Common myeloid progenitor, CD34-positive (primary cell): ENCODE measurements at places on chromosomes 4 and X.

DNA sequence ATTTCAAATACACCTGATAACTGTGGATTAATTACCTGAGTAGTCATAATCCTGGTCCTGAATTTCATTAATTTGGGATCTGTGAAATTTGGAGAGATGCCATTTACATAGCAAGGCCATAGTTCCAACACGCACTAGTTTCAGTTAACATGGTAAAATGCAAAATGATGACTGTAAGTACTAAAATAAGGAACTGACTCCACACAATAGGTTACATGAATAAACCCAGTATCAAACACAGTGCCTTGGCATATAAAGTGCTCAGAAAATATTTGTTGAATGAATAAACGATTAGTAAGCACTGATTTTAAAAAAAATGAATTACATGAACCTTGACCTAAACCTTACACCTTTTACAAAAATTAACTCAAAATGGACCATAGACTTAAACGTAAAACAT, 9.0 kb downstream of the FBXO8 start:
- no peak for DNase-seq

- peak; percentile 72 for DNase-seq
Observed at GRCh38 chrX:150569155-150569477, 695 bp downstream of the MTM1 start.

GRCh38 chrX:106726485-106727437, at the start of gene RNF128:
RNF128 (plus strand) TSS chrX:106726701; CDS start chrX:106726914, 213 bp downstream.
- DNase-seq = peak; percentile 51

DNA sequence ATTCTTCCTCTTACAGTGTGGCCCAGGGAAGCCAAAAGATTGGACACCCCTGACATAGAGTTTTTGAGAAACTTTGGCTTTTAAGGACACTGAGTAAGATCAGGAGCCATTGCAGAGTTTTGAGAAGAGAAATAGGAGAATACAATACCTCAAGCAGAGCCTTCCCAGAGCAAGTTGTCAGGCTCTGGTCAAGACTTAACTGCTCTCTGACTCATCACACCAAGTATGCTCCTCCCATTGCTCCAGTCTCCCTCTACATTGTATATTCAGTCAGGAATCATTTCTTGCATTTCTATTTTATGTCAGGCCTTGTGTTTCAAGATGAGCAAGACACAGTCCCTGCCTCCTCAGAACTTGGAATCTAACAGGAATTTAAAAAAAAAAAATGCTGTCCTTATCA, 176.4 kb upstream of the FMR1 start:
- DNase-seq = no peak

GRCh38 chrX:102652031-102652688, 877 bp downstream of the GPRASP1 start:
- DNase-seq = peak; percentile 52

DNA sequence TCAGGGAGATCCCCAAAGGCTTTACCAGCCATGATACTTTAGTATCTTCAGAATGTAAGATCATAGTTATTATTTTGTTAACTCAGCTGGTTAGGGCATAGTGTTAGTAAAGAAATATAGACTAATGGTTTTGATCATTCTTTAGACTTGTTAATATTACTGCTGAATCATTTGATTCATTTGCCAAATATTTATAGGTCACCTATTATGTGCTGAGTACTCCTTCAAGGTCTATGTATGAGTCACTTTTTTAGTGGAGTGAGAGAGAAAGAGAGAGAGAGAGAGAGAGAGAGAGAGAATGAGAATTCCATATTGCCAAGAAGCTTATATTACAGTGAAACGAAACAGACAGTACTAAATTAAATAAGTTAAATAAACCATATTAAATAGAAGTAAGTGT, 110.3 kb downstream of the UBE2NL start:
- DNase-seq = no peak

DNA sequence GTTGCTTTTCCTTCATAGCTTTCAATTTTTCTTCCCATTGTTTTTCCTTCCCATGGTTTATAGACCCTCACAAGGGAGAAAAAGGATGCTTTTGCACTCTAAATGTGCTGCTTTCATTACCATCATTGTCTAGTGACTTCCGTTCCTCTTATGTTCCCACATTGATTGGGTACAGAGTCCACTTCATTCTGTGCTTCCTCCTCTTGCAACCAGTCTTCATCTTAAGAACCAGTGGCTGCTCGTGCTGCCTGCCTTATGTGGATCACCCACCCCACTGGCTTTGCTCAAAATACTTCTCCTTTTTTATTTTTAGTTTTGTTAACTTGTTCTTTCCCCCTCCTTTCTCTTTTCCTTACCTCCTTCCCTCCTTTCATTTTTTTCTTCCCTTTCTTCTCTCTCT, 76.5 kb upstream of the BOD1L1 start:
- no peak for DNase-seq

- peak; percentile 85 for DNase-seq
Observed at GRCh38 chr4:123350191-123350544, 46.4 kb upstream of the SPRY1 start.

DNA sequence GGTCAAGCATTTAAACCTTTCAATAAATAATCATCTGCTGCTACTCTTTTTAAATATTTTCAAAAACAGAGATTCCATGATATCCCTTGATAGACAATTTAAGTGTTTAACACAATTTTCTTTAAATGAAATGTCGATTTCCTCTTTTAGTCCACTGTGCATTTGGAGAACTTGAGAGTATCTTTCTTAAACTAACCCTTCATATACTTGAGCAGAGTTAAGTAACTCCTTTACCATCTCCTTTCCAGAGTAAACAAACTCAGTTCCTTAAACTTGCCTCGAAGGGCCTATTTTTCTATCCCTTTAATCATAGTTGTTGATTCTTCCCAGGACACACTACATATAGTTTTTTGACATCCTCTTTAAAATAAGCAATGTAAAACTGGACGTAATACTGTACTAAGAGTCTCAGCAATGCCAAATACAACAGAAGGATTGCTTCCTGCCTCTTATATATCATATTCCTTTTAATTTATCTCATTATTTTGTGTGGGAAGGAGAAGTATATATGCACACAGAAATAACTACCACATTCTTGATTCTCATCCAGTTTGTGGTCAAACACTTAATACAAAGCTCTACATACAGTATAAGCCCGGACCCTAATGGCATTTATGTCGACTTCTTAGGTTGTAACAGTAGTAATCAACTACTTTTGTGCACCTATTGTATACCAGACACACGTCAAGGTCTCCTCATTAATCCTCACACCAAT, 22.8 kb downstream of the RAB28 start:
- no peak for DNase-seq

DNA sequence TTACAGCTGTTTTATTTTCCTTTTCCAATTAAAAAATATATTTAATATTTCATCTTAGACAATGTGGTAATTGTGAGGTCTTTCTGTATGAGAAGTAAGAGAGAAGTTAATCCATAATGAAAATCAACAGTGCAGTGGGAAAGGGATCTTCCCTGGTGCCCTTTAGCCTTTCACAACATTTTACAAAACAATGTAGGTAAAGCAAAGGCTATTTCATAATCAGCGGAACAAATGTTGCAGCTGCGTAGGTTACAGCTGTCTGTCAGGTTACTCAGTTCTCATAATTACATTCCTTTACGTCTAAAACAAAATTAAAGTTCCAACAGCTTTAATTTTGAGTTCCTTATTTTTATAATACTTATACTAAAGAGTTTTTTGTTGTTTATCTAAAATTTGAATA, 22.8 kb upstream of the VCX3A start:
- no peak for DNase-seq

DNA sequence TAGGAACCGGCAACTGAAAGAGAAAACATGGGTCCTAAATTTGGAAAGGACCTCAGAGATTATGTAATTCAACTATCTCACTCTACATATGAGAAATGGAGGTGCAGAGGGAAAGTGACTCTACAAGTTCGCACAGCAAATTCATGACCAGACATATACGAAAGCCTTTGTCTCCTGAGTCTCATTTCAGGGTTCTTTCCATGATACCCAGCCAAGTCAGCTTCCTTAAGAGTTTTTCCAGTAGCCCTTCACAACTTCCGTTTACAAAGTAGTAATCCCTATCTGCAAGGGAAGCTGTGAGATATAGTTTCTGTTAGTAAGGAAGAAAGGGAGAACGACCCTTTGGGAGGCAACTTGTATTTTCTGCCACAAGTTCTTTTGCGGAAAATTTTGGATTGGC, 110.6 kb downstream of the TEX13A start:
- no peak for DNase-seq

DNA sequence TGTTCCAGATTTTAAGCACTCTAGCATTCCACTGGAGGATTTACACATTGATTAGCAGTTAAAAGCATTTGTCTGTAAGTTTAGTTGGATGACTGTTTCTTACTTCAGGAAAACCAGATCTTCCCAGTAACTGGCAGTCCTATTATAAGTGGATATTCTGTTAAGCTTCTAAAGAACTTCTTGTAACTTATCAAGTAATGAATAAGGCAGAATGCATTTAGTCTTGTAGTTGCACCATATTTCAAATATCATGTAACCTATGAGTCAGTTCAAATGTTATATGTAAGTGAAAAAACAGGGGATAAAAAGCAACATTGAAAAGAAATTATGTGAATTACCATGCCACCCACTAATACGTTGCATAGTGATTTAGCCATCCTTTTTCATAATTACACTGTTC, 30.2 kb upstream of the TENM3 start:
- DNase-seq = no peak

DNA sequence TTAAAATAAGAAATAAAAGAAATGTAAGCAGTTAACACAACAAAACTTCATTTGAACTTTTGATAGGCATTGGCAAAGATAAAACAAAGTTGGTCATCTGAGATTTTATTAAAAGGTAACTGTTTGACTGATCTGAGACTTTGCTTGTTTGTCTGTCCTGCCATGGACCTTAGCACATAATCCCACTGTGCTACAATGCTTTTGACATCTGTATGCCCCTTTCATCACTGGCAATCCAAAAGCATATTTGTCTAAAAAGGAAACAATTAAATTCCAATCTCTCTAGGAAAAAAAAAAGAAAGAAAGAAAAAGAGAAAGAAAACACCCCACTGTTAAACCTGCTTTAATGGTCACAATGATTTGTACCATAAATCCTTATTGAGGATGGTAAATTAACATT, 231.0 kb downstream of the DACH2 start:
- DNase-seq = no peak

- DNase-seq = no peak
Observed at GRCh38 chr4:2168469-2169319, 73.2 kb downstream of the HAUS3 start.

DNA sequence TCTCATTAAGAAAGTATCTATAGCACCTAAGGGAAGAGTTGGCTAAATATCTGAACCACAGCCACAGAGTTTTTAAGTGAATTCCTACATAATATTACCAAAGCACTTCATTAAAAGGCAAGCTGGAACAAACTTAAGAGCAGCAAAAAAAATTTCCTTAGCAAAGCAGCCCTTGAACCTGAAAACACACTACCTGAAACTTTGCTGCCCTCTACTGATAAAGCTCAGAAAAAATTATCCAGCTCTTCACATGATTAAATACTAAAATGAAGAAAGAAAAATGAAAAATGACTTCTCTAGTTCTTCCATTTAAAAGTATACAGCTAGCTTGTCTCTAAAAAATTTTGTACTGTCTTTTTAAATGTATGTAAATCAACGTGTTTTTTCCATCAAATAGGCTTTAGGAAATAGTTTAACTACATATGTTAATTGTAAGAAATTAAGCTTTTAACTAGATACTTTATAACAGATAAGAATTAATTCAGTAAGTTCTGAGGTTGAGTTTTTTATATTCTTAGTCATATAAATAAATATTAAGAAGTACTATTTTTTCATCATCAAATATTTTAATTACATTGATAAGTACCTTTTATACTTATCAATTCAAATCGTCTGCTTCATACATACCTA, 156.1 kb downstream of the STPG2 start:
- DNase-seq = peak; percentile 22

GRCh38 chr4:176435901-176436292, 116.1 kb downstream of the SPCS3 start:
- DNase-seq = no peak

GRCh38 chr4:48184882-48185281, 50.8 kb upstream of the TXK start:
- no peak for DNase-seq

GRCh38 chrX:138519296-138519695, 192.2 kb downstream of the FGF13 start:
- no peak for DNase-seq

GRCh38 chr4:36325499-36325898, 44.1 kb downstream of the DTHD1 start:
- DNase-seq = peak; percentile 85

- DNase-seq = no peak
Observed at GRCh38 chr4:4861390-4862018, 2.0 kb downstream of the MSX1 start.

- no peak for DNase-seq
Observed at GRCh38 chrX:111830571-111830970, 45.4 kb upstream of the TRPC5OS start.

DNA sequence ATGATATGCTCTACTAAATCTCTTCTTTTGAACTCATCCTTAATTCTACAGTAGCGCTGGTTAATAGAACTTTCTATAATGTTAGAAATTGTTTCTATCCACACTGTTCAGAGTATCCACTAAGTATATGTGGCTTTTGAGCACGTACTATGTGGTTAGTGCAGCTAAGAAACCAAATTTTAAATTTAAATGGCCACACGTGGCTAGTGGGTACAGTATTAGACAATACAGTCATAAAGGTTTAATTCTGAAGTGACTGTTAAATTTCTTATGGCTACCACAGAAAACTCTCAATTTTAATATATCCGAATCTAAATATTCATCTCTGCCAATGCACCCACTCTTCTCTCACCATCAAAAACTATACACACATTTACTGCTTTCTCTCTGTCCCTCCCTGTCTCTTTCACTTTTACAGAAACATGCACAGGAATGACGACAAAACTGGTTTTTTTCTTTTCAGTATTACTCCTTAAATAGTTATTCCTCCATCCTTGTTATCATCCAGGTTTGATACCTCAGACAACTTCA, 583.9 kb downstream of the KCTD8 start:
- DNase-seq = no peak

- peak; percentile 90 for DNase-seq
Observed at GRCh38 chrX:16484338-16484737, 165.6 kb upstream of the S100G start.

DNA sequence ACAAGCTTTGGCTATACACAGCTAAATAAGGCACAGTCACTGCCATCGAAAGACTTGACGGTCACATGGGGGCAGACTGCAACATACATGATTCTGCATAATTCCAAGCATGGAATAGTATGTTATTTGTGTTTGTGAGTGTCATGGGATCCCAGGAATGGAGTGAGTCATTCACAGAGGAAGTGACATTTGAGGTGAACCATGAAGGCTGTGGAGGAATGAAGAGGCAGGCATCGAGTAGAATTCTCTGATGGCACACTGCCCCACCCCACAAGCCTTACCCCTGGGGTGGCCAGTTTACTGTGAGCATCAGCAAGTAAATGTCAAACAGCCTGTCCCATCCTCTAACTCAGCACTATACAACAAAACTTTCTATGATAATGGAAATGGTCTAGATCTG, 619.7 kb downstream of the MID1IP1 start:
- DNase-seq = no peak

GRCh38 chr4:47413521-47413920, 50.0 kb downstream of the COMMD8 start:
- DNase-seq = no peak
